ENCODE measurements at places on chromosomes 11 and 22.

DNA sequence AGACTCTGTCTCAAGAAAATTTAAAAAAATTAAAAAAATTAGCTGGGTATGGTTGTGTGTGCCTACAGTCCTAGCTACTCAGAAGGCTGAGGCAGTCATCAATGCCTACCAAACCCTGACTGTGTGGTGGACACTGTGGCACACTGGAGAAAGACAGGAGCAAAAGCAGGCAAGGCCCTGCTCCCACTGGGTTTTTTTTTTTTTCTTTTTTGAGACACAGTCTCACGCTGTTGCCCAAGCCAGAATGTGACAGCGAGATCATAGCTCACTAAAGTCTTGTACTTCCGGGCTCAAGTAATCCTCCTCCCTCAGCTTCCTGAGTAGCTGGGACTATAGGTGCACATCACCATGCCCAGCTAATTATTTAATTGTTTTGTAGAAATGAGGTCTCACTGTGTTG is 4.6 kb downstream of the NEFH start:
- no peak for DNase-seq

DNA sequence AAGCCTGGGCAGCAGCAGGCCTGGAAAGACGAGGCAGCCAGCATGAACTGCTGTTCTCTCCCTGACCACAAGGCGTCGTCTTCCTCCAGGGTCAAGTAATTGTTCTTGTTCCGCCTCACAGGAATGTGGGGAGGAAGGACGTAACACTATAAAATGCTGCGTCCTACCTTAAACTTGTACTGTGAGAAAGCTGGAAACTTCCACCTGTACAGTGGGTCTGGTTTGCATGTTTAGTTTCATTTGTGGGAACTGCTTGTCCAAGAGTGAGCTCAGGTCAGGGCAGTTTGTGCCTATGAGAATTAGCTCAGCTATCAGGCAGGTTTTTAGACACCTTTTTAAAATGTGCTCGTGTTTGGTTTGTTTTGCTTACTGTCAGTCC is 55.2 kb downstream of the PANX1 start:
- DNase-seq, result no peak

DNA sequence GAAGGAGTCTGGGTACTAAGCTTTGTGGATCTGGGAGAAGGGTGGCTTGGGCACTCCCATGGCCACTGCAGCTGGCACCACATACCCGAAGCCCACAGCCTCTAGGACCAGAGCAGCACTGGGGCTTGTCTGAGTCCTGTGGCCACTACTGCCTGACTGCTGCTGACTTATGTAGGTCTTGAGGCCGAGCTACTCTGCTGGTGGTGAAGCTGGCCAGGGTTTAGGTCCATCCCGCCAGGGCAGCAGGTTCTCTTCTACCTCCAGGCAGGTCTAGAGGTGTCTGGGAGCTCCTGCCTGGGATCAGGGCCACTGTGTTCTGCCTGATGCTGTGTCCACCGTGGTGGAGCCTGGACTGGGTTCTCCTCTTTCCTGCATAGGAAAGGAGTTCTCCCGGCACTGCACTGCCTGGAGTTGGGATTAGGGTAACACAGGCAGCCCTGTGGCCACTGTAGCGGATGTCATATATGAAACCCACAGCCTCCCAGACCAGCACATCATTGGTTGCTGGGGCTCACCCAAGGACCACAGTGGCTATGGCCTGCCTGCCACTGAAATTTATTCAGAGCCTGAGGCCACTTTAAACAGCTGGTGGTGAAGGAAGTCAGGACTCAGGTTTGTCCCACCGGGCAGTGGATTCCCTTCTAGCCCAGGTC is 109.8 kb upstream of the SERPIND1 start:
- no peak for DNase-seq

- DNase-seq, result no peak
Measured at GRCh38 chr11:105158436-105158835, 18.9 kb upstream of the CARD18 start.

GRCh38 chr11:17790453-17790852 is 55.9 kb downstream of the KCNC1 start:
- DNase-seq, result no peak

GRCh38 chr22:42343121-42343454 is 72.6 kb upstream of the TCF20 start:
- no peak for DNase-seq

GRCh38 chr22:46114518-46115387 is 35.6 kb upstream of the PPARA start:
- no peak for DNase-seq

DNA sequence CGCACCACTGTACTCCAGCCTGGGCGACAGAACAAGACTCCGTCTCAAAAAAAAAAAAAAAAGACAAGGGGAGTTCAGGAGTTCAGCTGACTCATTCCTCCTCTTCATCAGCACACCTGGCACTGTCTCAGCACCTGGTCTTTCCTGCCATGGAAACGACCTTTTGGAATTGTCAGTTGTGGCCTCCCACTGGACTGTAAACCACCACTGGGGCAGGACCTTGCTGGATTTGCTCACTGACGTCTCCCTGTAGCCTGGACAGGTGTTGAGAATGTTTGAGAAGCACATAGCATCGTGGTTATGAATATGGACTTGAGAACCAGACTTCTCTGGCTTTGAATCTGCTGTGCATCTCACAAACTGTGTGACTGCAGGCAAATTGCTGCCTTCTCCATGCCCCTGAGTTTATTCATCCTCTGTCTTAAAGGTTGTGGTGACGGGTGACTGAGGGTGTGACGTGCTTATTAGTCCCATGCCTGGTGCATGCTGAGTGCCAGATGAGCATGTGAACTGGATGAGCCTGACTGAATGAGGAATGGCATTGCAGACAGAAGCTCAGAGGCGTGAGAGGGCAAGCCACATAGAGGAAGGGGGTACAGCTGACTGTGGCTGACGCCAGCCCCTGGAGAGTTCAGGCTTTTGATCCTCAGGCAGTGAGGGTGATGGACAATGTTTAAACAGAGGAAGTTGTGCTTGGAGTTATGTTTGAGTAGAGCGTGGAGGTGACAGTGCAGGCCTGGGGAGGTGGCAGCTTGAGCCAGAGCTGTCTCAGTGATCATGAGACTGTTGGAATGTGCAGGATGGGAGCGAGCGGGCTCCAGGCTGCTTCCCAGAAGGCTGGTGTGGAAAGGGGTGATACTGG is 12.7 kb downstream of the TOM1 start:
- DNase-seq, result no peak

- DNase-seq, result no peak
Measured at GRCh38 chr11:125464270-125464662, 31.8 kb downstream of the FEZ1 start.

- no peak for DNase-seq
Measured at GRCh38 chr11:87194985-87195820, 157.5 kb downstream of the TMEM135 start.

All from central memory CD8-positive, alpha-beta T cell (primary cell).